ENCODE measurements at places on chromosomes 3 and 15. TPM values are rescaled to one million over a fixed set of nuclear protein-coding genes. Genes with fewer than 3 reads are reported as not detected.

CLCN2 gene
- 2.5 TPM for total RNA-seq

ARGFX gene
- not detected for total RNA-seq

HDAC11 gene
- total RNA-seq = 4.6 TPM

FAM107A gene
- 0.42 TPM for total RNA-seq

SAMD7 gene
- not detected for total RNA-seq

ALG3 gene
- 132 TPM for total RNA-seq

TRIM69 gene
- 37.2 TPM for total RNA-seq

IGF2BP2 gene
- total RNA-seq = 59.1 TPM

ADAM10 gene
- total RNA-seq = 107 TPM

DLEC1 gene
- not detected for total RNA-seq

GRCh38 chr3:48555231-48555948, 1.2 kb downstream of the PFKFB4 start:
- no peak for DNase-seq

DNA sequence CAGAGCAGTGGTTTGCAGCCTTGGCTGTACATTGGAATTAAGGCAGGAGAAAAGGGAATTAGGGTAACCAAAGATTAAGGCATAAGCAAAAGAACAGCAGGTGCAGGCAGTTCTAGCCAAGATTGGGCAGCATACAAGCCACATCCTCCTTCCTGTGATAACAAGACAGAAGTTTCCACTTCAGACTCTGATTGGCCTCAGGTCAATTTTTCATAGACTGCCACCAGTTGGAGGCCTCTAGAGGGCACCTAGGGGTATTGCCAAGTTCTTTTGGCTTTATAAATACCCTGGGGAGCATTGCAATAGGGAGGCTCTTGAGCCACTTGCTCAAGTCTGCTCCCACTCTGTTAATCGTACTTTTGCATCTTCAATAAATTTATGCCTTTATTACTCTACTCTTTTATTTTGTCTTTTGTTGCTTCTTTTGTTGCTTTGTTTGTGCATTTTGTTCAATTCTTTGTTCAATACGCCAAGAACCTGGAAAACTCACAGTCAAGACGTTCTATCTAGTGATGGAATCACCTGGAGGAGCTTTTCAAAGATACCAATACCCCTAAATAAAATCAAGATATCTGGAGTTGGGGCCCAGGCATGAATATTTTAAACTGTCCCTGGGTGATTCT, 32.2 kb upstream of the FMN1 start:
- DNase-seq = peak; percentile 64

DNA sequence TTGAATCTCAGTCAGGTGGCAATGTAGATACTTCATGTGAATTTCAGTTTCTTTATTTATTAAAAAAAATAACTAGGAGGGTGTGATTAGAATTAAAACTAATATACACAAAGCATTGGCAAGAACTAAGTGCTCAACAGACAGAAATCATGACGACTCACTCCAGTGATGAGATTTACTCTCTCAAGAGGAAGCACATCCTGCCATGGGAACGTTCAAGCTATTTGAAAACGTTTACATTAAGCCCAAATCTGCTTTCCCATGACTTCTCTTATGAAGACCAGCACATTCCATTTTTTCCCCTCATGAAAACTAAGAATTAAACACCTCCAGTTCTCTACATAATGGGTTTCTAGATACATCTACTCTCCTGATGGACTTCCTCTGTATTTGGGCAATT, 8.5 kb downstream of the WDR53 start:
- peak; percentile 30 for DNase-seq

DNA sequence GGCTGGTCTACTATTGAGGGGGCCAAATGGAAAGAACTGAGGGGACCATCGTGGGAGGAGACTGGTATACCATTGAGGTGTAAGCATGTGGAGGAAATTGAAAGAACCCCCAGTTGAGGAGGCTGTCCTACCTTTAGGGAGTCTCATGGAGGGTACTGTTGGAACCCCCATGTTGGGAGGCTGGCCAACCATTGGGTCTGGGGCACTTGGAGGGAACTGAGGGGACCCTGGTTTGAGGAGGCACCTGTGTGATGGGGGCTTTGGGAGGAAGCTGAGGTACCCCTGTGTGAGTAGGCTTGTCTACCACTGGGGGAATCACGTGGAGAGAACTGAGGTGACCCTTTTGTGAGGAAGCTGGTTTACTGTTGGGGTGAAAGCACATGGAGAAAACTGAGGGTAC, 157.5 kb downstream of the FBLN2 start:
- no peak for DNase-seq

- DNase-seq = no peak
These were observed 137.7 kb downstream of the CHSY1 start for GRCh38 chr15:101114166-101114565.

- DNase-seq = no peak
These were observed 7.8 kb upstream of the RHCG start for GRCh38 chr15:89504166-89504565.

DNA sequence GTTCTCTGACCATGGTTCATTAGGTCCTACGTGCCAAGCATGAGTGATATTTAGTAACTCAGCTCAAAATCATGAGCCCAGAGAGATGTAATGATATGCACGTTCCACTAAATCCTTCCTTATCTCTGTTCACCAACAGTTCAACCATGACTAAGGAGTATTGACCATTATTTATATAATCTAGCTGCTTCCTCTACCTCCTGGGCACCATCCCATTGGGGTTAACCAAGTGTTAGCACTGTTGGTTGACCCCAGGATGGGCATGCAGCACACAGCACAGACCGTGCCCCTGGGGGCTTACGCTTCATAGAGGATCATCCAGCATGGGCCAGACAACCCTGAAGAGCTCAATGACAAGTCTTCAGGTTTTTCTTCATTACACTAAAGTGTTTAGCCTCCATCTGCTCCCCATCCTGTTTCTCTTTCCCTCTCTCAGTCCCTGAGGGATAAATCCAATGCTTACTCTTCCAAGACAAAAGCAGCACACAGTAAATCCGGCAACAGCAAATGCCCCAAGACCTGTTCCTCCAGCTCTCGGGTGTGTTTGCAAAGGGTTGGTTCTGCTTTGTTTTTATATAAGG, 10.4 kb downstream of the FAM174B start:
- DNase-seq = peak; percentile 96

DNA sequence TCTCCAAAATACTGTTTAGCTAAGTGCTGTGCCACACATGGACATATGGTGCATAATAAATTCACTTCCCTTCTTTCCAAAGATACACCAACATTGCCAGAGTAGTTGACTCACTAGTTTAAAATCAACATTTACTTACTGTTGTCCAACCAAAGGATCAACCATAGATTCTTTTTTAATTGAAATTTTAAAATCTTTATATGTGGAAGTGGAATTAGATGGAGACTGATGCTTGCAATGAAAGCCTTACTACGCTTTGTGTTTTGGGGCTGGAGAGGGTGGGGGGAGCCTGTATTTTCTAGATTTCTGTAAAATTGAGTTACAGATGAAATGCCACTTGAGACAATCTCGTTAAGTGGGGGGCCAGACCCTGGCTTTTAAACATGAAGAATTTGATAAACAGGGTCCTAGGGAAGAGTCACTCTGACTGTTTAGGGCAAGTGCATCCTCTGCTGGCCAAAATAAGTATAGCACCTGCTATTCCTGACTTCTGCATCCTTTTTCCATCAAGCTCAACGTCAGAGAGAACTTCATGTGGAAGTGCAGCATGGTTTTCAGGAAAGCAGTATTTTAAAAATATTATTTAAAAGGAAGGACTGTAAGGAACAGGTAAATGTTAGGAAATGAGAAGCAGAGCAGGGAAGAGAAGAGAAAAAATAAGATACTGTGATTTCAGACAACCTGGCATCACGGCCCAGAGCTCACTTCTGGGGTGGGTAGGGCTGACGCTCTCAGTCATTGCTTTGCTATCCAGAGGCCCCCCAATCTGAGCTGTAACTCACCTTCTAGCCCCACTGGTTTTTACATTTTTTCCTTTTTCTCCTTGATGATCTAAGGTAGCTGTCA, 76.7 kb downstream of the BOC start:
- peak; percentile 70 for DNase-seq

DNA sequence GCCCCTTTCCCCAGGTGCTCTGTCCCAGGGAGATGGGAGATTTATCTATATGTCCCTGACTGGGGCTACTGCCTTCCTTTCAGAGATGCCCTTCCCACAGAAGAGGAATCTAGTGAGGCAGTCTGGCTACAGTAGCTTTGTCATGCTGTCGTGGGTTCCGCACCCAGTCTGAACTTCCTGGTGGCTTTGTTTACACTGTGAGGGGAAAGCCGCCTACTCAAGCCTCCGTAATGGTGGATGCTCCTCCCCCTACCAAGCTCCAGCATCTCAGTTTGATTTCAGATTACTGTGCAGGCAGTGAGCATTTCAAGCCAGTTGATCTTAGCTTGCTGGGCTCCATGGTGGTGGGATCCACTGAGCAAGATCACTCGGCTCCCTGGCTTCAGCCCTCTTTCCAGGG, 35.4 kb upstream of the SLC7A14 start:
- no peak for DNase-seq

DNA sequence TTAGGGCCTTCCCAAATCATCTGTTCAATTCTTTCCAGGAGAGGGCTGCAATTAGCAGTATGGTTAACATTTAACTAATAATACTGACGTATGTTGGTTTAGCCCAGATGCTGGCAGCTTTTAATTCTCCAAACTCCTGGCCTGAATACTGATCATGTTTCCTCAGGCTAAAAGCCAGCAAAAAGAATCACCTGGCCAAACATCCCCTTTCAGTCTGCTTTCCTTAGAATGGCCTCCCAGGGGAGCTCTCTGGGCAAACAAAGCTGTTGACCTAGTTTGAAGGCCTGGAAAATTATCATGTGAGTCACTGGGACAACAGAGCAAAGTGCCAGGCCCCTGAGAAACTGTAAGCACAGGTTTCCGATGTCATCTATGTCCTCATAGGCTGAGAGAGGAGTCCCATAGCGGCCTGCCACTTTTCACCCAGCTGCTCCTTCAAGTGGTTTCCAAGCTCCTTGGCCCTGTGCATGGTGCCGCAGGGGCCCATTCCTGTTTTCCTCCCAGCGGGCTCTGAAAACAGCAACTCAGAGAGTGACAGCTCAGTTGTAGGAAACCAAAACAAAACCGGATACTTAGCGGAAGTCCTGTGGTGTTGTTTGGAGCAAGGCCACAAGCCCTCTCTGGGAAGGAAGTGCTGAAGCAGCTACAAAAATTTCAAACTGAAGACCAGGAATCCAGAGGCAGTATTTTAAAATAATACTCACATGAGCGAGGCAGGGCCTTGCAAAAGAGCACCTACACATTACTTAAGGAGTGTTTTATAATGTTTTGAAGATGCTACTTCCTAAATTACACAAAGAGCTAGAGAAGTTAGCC, 36.5 kb upstream of the RAB11A start:
- peak; percentile 96 for DNase-seq

DNA sequence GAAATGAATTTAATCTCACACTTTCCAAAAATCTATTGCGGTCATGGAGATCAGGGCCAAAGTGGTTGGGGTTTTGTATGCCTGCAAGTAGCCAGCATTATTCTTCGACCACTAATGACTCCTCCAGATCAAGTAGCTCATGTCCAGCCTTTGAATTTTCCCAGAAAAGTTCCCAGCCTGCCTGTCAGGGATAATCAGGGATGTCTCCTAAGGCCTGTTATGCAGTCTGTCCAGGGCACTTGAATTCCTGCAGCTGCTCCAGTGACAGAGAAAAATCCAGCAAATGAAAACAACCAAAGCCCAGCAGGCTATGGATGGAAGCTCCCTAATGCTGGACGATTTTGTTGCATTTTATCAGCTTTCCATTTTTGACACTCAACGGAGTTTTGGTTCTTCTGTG, 215.4 kb downstream of the ADAMTSL3 start:
- DNase-seq = no peak

DNA sequence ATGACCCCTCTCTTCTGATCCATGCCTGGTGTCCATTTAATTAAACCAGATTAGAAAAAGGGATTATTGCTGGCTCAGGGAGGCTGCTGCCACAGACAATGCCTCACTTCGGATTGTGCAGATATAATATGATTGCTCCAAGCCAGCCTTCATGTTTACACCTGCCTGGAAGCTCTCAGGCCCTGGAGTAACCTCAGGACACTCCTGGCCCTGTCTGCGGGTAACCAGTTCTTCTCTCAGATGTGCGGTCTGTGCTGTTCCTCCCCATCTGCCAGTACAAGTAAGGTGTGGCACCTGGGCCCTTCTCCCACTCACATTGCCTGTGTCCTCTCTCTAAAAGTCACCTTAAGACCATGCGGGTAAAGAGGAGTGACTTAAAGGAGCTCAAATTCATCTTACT, 8.8 kb upstream of the GOLGA8J start:
- no peak for DNase-seq

All from M059J (cell line).